ENCODE measurements at places on chromosomes 1 and 21.

GRCh38 chr1:44390277-44390676 lies 14.8 kb upstream of the RNF220 start:
- DNase-seq, result no peak

DNA sequence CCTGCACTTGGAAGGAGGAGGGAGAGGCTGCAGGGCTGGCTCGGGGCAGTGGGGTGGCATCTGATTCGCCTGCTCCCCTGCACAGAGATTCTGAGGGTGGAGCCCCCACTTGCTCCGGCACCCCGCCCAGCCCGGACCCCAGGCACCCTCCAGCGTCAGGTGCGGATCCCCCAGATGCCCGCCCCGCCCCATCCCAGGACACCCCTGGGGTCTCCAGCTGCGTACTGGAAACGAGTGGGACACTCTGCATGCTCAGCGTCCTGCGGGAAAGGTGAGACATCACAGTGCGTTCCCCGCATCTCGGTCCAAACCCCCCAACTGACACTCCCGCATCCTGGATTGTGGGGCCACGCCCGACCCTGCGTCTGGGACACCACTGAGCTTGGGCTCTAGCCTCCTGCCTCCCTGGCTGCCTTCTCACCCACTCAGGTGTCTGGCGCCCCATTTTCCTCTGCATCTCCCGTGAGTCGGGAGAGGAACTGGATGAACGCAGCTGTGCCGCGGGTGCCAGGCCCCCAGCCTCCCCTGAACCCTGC lies 7.9 kb downstream of the ADAMTSL4 start:
- no peak for DNase-seq

GRCh38 chr1:22930240-22930912 lies 42.3 kb downstream of the LACTBL1 start:
- peak; percentile 50 for DNase-seq

DNA sequence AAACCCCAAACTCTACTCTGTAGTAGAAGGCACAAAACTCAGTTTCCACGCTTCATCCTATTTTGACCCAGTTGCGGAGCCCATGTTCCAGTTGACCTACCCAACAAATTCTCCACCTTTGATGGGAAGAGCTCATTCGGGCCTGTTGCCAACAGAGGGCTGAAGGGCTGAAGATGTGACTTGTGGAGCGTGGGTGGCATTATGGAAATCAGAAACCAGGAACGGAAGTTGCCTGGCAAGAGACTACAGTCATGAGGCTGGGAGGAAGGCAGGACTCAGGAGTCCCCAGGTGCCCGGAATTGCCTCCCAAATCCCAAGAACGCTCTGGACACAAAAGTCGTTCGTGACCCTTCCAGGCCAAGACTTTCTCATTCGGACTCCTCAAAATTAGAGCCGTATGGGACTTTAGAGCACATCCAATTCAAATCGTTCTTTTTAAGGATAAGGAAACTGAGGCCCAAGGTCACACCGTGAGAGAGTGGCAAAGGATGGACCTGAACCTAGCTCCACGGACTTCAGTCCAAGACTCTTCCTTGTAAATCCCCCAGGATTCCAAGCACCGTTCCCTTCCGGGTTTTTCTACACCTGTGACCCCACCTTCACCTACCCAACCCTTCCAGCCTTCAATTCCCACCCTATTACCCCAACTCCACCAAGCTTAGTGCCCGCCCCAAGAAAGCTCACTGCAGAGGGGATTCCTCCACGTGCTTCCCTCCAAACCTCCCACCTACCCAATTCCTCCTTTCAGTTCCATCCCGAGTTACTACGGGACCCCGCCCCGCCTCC lies 739 bp downstream of the SMG5 start:
- peak; percentile 65 for DNase-seq

DNA sequence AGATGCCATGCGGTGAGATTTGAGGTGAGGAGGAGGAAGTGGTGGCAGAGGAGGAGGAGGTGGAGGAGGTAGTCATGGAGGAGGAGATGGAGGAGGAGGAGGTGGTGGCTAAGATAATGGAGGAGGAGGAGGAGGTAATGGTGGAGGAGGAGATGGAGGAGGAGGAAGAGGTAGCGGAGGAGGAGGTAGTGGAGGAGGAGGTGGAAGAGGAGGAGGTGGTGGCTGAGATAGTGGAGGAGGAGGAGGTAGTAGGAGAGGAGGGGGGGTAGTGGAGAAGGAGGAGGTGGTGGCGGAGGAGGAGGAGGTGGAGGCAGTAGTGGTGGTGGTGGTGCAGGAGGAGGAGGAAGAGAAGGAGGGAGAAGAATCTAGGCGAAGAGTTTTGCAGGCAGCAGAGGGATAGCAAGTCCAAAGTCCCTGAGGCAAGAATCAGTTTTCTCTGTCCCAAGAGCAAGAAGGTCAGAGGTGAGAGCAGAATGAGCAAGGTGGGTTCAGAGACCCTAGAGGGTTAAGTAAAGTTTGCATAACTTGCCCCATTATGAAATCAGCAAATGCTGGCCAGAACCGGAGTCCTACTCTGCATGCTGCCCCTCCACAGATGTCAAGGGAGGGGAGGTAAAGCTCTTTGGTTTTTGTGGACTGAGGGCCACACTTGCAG lies 38.9 kb upstream of the GNPAT start:
- no peak for DNase-seq

DNA sequence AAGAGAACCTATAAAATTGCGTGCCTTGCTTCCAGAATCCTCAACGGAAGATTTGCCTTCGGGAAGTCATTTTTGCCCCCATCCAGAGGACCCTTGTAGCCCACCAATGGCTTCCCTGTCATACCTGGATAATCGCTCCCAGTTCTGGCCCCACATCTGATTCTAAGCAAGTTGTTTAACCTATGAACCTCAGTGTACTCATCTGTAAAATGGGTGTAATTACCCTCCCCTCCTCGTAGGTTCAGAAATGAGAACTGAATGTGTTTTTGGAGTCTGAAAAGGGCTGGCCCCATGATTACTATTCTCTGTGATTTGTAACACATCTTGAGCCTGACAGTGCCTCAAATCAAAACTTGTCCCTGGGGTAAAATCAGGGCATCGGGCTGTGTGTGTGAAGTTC lies 81.6 kb upstream of the TMEM51 start:
- no peak for DNase-seq

DNA sequence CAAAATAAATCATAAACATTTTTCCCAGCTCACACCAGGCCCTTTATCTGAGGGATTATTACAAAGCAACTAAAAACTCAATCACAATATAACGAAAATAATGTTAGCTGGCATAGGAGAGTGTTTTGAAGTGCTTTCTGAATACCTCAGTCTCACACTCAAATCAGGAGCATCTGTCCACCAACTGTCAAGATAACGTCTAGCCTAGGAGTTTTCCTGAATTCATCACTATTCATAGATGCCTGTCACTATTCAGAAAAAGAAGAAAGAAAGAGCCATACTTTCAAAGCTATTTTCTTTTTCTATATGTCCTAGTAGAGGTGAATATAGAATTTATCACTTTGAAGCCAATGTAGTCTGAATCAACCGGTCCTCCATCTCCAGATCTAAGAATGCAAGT lies 127.0 kb downstream of the AKT3 start:
- no peak for DNase-seq

DNA sequence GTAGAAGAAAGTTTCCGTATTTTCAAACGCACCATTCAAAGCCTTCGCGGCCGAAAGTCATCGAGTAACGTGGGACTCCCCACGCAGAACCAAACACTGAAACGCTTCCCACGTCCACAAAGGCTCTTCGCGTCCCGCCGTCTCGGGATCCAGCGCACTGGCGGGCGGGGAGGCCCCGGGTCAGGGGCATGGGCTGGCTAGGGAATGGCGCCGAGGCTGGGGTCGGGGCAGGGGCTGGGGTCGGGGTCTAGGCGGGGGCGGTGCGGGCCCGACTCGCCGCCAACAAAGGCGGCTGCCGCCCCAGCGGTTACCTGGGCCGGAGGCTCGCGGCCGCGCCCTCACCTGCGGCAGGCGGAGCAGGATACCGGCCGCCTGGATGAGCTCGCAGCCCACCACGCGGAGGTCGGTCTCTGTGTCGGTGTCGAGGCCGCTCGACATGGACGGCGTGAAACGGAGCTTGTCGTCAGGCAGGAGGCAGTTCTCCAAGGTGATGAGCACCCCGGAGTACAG lies 403 bp downstream of the CCNL2 start:
- DNase-seq, result peak; percentile 32

GRCh38 chr1:154326546-154327465 lies 1.5 kb downstream of the ATP8B2 start:
- no peak for DNase-seq

Data from suppressor macrophage (primary cell).